Stomach (tissue), 19 donors: ENCODE measurements at places on chromosomes 1 and 21.

GRCh38 chr1:214349008-214349407 lies 68.0 kb downstream of the SMYD2 start:
- DNase-seq = no peak

GRCh38 chr1:25922971-25923552 lies 16.8 kb upstream of the STMN1 start:
- peak; percentile 60 for DNase-seq

- DNase-seq = peak; percentile 65
Measured at GRCh38 chr1:155324717-155325602, 4.3 kb downstream of the RUSC1 start.

GRCh38 chr1:47725000-47725473 lies 272.1 kb downstream of the TRABD2B start:
- peak; percentile 63 for DNase-seq

- no peak for DNase-seq
Measured at GRCh38 chr1:211753649-211754251, 76.8 kb downstream of the LPGAT1 start.

GRCh38 chr1:209490013-209490412 lies 93.5 kb upstream of the CAMK1G start:
- peak; percentile 18 for DNase-seq

DNA sequence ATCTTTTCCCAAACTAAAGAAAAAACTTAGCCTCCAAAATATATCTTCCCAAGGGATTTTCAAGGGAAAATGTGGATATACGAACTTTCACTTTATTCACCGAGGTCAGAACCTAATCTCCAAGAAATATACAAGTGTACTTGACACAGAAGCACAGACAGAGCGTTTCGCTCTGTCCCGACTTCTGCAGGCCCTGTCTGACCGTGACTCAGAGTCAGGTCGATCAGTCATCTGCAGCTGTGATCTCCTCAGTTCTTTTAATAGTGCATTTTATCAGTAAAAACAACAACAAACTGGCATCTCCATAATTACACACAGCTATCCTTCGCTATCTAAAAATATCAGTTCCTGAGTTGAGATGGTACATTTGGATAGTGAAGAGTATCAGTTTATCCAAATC lies 226.6 kb downstream of the TM2D1 start:
- no peak for DNase-seq

DNA sequence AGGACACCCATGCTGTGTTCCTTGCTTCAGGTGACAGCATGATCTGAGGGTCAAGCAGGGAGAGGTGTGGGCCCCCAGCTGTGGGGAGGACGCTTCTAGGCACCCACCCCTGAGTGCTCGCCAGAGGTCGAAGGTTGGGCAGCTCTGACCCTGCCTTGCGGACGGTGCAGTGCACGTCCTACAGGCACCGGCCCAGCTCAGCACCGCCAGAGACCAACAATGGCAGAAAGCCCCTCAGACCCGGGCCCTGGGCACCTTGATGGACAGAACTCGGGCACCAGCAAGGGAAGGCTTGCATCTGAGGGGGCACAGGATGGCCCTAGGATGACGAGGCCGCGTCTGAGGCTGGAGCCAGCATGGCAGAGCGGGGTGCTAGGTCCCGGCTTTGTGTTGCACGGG lies 24.7 kb downstream of the NADK start:
- DNase-seq = no peak

- DNase-seq = no peak
Measured at GRCh38 chr1:163361123-163361934, 39.6 kb downstream of the NUF2 start.

GRCh38 chr1:230195199-230195598 lies 128.2 kb downstream of the GALNT2 start:
- DNase-seq = peak; percentile 15

DNA sequence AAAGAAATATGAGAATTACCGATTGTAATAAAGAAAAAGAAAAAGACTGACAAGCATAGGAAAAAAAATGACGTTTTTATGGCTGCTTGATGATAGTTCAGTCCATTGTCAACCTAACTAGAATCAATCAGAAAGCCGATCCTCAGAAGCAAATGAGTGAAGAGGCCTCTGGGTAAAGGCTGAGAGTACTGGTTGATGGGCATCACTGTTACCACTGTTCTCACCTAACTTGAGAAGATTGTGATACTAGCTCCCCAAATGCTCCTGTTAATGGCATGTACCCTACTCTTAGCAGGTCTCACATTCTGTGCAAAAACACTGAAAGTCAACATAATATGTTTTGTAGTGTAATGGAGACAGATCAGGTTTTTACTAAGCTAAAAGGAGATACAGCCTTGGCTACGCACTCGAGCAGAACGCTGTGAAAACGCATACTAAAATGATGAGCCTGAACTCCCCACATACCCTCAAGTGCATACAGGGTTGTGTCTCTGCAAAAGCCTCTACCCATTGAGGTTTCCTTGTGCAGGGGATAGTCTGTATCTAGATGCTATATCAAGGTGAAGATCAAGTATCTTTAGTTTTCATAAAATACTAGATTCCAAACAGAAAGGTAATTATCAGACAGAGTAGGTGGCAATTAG lies 554.6 kb downstream of the SMYD3 start:
- no peak for DNase-seq

GRCh38 chr1:215160351-215160750 lies 77.8 kb downstream of the KCNK2 start:
- DNase-seq = no peak

GRCh38 chr1:101728029-101728428 lies 268.7 kb downstream of the OLFM3 start:
- DNase-seq = no peak

DNA sequence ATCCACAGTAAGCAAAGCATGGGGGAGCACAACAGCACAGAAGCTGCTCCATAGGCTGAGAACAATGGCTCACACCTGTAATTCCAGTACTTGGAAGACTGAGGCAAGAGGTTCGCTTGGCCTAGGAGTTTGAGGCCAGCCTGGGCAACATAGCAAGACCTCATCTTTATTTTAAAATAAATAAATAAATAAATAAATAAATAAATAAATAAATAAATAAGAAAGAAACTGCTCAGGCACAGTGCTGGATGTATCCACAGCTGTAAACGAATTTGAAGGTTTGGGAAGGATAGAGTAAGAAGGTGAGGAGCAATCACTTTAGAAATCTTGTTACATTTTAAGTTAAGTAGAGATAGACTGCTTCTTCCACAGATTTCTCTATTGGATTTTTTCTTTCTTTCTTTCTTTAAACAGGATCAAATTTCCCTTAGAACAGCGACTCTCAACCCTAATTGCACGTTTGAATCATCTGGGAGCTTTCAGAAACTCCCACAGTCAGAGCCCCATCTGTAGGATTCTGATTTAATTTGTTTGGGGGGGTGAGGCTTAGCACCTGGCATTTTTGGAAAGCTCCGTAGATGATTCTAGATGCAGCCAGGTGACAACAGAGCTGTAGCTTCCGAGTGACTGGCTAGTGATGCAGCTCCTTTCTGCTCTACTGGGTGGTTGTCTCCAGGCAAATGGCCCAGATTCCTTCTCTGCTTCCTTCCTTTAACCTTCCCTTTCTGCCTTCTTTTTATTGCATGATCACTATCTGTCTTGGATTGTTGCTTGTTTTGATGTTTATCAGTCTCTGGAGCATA lies 53.5 kb downstream of the S1PR1 start:
- no peak for DNase-seq

- DNase-seq = no peak
Measured at GRCh38 chr1:102834688-102835320, 273.5 kb downstream of the COL11A1 start.

DNA sequence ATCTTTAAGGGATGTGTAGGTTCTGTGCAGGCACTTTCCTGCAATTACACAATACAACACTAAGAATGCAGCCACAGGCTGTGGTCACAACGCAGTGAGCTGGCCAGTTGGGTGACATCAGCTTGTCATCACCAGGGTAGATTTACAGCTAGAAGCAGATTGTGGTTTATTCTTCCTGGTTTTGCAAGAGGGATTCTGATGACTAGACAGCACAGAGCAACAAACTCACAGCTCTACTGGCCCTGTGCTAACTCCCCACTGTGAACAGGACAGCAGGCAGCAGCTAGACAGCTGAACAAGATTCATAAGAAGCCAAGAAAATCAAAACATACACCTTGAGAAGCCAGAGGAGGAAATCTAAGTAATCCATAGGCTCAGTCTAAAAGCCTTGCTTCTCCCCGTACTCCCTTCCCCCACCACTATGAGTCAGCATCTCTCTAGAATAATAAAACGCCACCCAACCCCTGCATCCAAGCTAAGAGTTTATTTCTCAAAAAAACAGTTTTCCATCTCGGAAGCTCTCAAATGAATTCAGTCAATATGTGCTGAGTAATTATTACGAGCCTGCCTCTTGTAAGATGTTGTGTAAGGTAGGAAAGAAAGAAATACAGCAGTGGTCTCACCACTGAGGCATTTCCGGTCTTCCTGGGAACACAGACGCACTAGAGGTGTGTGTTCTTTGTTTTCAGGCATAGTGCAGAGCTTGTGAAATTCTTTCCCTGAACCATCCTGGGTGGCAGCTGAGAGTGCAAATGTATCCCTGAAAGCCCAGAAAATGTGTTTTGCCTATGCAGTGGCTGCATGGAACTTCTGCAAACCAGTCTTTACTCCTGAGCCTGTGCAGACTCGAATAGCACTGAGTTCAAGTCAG lies 162.8 kb downstream of the NTPCR start:
- DNase-seq = peak; percentile 82

DNA sequence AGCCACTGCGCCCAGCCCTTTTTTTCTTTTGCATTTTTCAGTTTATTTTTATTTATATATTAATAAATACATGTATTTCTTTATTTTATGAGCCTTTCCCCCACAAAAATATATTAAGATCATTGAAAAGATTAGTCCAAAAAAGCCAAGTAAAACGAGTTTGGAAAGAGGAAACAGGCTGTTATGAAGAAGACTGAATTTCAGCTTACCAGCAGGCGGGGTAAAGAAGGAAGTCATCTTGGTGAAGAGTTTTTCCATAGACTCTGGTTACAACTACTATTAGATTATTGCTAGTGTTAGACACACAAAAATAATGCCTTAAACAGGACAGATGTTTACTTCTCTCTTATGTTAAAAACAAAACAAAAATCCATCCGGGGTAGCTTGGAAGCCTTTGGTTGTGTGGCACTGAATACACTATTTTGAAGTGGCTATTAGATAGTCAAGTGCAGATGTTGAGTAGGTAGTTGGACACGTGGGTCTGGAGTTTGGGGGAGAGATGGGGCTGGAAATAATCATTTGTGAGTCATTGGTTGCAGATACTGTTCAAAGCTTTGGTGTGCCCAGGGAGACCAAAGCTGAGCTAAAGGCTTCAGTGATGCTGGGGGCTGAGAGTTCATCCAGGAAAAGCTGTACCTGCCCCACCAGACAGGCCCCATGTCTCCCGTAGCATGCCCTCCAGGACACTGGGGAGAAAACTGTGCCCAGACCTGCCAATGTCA lies 8.7 kb upstream of the LRRC71 start:
- DNase-seq = no peak

DNA sequence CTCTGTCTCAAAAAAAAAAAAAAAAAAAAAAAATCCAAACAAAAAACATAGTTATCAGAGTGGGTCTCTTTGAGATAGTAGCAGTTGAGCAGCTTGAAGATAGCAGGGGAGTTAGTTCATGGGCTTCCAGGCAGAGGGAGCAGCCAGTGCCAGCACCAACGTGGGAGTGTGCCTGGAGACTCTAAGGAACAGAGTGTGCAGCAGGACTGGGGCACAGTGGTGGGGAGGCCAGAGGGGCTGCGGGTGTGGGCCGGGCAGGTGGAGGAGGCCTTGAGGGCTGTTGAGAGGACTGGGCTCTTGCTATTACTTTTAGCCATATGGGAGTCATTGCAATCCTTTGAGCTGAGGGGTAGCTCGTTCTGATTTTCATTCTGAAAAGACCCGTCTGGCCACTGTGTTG lies 63.8 kb downstream of the RYR2 start:
- no peak for DNase-seq

- no peak for DNase-seq
Measured at GRCh38 chr1:54227891-54228310, 27.9 kb downstream of the MRPL37 start.

DNA sequence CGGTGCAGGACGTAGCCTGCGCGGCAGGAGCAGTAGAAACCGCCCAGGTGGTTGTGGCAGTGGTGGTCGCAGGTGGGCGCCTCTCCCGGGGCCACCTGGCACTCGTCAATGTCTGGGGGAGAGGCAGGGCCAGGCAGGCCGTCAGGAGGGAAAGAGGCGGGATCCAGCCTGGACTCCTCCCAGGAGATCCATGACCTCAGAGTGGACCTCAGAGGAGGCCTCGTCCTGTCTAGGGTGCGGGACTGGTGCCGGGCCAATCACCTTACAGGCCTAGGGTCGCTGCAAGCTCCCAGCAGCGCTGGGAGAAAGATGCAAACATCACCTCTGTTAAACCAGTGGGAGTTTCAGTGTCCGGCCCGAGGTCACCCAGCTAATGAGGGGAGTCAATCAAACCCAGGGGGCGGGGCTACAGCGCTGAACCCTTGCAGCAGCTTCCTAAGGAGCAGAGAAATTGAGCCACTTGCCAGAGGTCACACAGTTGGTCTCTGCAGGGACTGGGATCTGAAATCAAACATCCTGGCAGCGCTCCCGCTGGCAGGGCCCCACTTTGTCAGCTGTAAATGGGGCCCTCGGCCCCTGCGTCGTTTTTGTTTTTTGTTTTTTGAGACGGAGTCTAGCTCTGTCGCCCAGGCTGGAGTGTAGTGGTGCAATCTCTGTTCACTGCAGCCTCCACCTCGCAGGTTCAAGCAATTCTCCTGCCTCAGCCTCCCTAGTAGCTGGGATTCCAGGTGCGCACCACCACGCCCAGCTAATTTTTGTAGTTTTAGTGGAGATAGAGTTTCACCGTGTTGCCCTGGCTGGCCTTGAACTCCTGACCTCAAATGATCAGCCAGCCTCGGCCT lies 1.4 kb downstream of the MASP2 start:
- no peak for DNase-seq

DNA sequence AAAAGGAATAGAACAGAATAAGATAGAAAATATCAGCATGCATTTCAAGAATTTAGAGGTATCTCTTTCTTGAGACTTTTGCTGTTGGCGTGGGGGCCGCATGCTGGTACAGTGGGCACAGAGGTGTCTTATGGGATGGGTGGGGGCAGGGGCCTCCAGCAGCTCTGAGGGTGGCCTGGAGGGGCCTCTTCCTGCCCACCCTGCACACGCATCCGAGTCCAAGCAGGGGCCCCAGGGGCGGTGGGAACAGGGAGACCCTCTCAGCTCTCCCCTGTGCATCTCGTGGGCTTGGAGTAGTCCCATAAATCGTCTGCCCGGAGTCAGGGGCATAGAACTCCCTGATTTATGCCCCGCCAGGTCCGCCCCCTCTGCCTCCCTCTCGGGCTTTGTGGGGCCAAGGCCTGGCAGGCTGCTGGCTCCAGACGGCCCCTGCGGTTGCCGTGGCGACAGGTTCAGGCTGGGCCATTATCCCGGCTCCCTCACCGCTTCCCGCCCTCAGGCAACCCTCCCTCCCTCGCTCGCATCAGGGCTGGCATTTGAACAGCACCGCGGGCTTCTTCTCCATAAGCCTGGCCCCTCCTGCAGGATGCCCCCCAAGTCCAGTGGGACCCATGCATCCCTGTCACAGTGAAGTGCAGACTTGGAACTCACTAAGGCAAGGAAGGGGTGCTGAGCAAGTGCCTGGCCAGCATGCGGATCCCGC lies 133.2 kb upstream of the ZBTB40 start:
- peak; percentile 84 for DNase-seq

DNA sequence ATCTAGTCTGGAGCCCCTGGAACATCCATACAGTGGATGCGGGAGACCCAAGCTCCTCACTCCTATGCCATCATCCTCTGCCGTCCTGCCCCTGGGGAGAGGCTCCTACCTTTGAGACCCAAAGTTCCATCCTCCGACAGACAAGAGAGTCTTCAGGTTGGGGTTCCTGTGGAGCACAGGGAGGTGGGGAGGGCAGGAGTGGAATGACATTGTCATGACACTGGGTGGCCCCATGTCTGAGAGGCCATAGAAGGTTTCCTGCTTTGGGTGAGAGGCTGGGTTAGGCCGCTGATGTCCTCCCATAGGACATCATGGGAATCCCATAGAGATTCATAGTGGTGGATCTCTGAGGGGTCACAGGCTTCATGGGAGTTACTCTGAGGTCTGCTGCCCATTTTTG lies 2.0 kb downstream of the CHI3L1 start:
- no peak for DNase-seq
